Vein endothelial cell (primary cell): ENCODE measurements at places on chromosomes 12 and 14. TPM values are rescaled to one million over a fixed set of nuclear protein-coding genes. Genes with fewer than 3 reads are reported as not detected.

Gene RPL10L
- not detected in 2 replicates for total RNA-seq

Gene NDUFA12
- total RNA-seq = 70.9 and 102 TPM in 2 replicates

Gene REP15
- 2.9 and 6.2 TPM in 2 replicates for total RNA-seq

Gene GPR162
- 3.4 and 6.5 TPM in 2 replicates for total RNA-seq

Gene ESR2
- 0.33 and 0.57 TPM in 2 replicates for total RNA-seq

Gene GNB3
- 2.6 and 2.9 TPM in 2 replicates for total RNA-seq

Gene SIRT4
- total RNA-seq = 0.76 and 0.98 TPM in 2 replicates

Gene GLT1D1
- not detected in 2 replicates for total RNA-seq

Gene ITGA7
- total RNA-seq = 0.48 TPM in 1 of 2 replicates, not detected in the other

Gene PIANP
- total RNA-seq = not detected in 2 replicates

Gene CYP27B1
- total RNA-seq = under 0.01 and 0.67 TPM in 2 replicates

Gene PTPRO
- total RNA-seq = not detected in 2 replicates

Gene LMO3
- total RNA-seq = under 0.01 TPM in 1 of 2 replicates, not detected in the other

Gene MANSC4
- 0.33 TPM in 1 of 2 replicates, not detected in the other for total RNA-seq

Gene VWF
- total RNA-seq = 1,356 and 2,070 TPM in 2 replicates

Gene COPZ1
- 128 and 130 TPM in 2 replicates for total RNA-seq

Gene CABP1
- total RNA-seq = not detected in 2 replicates

Gene BMAL2
- total RNA-seq = 36.4 and 37.9 TPM in 2 replicates

Gene E2F7
- 19.3 and 35.9 TPM in 2 replicates for total RNA-seq

Gene EPYC
- total RNA-seq = not detected in 2 replicates

Gene LALBA
- not detected in 2 replicates for total RNA-seq

Gene NPFF
- not detected in 2 replicates for total RNA-seq

Gene TMEM132C
- total RNA-seq = not detected in 2 replicates

Gene ZDHHC22
- under 0.01 TPM in 1 of 2 replicates, not detected in the other for total RNA-seq

Gene SLC6A15
- 1.4 and 2.3 TPM in 2 replicates for total RNA-seq

Gene TGM1
- 0.98 and 1.8 TPM in 2 replicates for total RNA-seq

Gene TAS2R42
- not detected in 2 replicates for total RNA-seq

Gene LRRC43
- total RNA-seq = 2.4 and 3.3 TPM in 2 replicates

Gene CMKLR1
- total RNA-seq = under 0.01 and 0.10 TPM in 2 replicates

Gene DHRS2
- total RNA-seq = 0.38 TPM in 1 of 2 replicates, not detected in the other

Gene CPNE6
- not detected in 2 replicates for total RNA-seq
